ENCODE measurements at places on chromosomes 5 and 9. TPM values are rescaled to one million over a fixed set of nuclear protein-coding genes. Genes with fewer than 3 reads are reported as not detected.

DNA sequence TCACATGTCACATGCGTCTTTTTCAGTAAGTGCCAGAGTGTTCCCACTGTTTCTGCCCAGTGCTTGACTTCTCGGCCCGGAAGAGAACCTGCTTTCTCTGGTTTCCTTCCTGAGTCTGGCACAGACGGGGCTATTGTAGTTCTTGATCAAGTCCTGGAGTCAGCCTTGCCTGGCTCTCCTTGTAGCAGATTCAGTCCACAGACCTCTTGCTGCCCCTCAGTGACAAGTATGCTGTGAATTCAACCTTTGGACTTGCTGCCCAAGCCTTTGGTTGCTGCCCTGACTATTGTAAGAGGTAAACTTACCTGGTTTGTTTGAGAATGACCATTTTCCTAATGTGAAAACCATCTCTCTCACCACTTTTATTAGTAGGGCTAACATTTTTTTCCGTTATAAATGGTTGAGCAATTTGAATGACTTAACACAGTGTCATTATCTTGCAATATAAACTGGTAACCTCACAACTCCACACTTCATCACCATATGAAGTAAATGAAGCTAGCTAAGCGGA, 24.7 kb downstream of the ZBTB34 start:
- no peak for DNase-seq

DNA sequence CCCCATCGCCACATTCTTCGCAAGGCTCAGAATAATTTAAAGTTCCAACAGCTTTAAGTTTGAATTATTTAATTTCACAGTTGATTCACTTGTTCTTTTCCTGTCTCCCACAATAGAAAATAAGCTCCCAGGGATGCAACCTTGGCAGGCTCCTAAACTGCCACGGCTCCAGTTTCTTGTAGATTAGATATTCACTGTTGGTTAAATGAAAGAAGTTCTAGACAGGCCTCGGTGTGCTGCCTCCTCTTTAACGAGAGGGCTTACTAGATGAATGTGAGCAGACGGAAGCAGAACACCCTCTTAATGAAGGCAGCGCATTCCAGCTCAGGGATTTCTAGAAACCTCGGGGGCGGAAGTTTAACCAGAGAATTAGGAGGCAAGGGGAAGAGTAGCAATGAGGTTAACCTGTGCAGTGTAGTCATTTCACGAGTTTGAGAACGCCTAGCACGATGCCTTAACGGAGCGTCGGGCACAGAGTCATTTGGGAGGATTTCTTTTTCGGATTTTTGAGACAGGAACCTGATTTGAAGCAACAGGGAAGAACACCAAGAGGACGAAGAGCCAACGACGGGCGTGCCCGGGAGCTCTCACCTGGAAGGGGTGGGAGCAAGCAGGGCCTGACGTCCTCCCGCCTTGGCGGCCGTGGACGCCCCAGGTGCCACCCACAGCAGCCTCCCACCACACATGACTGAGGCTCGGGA, 637 bp upstream of the SMC5 start:
- DNase-seq = no peak

- DNase-seq = no peak
Measured at GRCh38 chr9:7341571-7341970, 458.0 kb downstream of the DMAC1 start.

DNA sequence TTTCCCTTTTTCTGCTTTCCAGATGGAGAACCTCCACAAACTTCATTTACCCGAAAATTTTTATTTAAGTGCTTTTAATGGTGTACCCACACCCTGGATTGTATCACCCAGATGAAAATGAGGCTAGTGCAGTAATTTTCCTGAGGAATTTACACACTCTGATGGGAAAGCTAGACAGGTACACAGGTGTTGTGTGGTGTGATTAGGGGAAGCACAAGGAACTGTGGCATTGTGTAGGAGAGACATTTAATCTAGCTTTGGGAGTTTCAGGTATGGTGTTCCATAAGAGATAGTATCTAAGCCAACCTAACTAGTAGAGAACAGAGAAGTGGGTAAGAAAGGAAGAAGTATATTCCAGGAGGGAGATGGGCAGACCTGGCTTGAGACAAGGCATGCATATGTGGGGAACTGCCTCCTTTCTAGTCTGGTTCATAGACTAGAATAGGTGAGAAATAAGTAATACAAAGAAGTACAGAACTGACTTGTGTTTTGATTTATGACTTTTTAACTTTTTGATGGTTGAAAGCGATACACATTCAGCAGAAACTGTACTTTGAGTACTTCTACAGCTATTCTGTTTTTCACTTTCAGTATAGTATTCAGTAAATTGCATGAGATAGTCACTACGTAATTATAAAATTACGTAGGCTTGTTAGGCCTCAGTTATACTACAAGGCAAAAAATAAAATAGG, 22.9 kb upstream of the ROPN1L start:
- no peak for DNase-seq

GRCh38 chr9:34405719-34406118, 29.0 kb upstream of the MYORG start:
- DNase-seq = no peak

DNA sequence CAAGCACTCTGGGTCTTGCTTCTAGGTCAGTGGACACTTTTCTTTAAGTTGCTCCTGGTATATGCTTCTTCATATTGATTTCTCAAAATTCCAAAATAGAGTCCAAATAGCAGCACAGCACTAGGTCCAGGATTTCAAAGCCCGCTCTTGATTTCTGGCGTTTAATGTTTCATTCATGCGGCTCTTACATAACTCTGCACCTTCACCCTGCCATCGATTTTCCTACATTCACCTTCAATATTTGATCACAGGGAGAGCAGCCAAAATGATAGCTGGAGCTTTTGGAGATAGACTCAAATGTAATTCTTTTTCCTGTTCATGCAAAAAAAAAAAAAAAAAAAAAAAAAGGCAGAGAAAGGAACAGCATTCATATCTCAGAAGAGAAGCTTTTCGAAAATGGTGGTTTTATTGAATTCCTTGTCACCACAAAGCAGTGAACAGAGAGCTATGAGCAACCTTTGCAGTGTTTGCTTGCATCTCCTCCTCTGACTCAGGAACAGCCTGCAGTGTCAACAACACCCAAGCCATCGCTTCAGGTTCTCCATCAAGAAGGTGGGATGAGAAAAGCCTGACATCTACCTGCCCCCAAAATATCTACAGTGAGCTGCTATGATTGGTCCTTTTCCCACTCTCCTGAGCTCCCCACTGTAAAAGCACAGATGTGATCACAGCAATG, 97.8 kb downstream of the MED10 start:
- DNase-seq = no peak

GRCh38 chr9:134642385-134643181, 980 bp downstream of the COL5A1 start:
- no peak for DNase-seq

DNA sequence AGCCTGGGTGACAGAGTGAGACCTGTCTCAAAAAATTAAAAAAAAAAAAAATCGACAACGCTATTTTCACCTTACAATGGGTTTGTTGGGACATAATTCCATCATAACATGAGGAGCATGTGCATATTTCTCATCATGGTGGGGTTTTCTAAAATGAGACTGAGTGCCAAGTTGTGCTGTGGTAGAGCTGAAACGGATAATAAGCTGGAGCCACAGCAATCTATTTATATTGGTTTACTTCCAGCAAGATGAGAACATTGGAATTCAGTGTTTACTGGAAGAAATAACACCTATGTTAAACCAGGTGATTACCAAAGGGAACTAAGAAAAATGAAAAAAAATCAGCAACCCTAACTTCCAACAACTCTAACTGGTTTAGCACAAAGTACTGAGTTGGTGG, 102.3 kb upstream of the IL6ST start:
- DNase-seq = no peak

- DNase-seq = no peak
Measured at GRCh38 chr9:133576875-133577736, 32.1 kb downstream of the FAM163B start.

- no peak for DNase-seq
Measured at GRCh38 chr9:1085086-1085485, 34.9 kb downstream of the DMRT2 start.

GRCh38 chr9:15743512-15743911, 190.7 kb downstream of the CCDC171 start:
- no peak for DNase-seq

DNA sequence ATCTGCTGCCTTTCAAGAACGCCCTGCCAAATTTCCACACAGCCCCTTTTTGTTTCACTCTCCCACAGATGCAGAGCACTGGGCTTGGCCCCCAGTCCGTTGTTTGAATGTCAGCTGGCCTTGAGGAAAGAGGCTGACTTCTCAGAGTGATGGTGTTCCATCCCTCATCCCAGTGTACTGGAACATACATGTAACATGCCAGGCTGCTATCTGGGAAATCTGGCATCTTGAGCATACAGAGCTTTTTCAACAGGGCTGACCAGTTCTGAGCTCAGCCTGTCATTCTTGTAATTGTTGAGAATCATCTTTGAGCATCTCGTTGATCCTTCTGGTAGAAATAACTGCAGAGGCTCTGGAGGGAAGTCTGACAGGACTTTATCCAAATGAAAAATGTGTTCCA, 2.8 kb downstream of the GALNT10 start:
- DNase-seq = no peak

DNA sequence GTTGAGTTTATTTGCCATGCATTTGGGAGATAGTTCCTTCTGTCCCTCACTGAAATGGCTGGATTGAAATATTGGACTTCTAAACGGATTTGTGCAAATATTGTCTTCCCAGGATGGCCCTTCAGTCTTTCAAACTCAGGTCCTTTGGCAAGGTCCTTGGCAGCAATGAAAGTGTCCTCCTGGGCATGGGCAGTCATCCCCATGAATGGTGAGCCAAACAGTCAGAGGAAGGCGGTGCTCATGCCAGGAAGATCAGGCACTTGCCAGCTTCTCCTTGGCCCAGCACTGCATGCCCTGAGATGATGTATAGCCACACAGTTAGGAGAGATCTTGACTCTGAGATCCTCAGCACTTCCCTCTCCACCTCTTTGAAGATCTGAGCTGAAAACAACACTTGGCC, 221.4 kb upstream of the KLF4 start:
- no peak for DNase-seq

DNA sequence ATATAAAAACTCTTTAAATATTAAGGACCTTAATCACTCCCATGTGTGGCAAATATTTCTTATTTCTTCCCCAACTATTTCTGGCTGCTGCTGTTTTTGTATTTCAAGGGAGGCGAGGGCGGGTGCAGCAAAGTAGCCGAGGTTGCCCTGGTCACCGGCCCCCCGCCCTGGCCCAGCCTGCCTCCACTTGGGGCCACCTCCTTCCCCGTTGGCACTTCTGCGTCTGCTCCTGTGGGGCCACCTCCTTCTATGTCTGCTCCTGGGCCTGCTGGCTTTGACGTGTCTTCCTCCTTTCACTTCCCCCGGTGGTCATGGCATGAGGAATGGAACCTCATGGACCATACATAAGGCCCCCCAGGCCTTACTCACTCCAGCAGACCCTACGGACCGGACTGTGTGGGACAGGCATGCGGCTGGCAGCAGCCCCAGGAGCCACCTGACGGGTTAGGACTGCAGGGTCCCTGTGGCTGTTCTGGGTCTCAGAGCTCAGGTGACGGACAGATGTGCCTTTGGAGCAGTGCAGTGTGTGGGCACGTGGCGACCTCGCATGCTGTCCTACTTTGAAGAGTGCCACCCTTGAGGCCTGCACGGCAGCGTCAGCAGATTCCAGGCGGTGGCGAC, 5.8 kb upstream of the ENTPD8 start:
- DNase-seq = no peak

The OMD gene
- total RNA-seq = 18.9 TPM

The DMRT3 gene
- total RNA-seq = not detected

The LPCAT1 gene
- 32.4 TPM for total RNA-seq

The TEK gene
- total RNA-seq = 13.6 TPM

The IFNB1 gene
- total RNA-seq = not detected

Data from esophagus muscularis mucosa (tissue), 4 donors.